ENCODE measurements at places on chromosomes 1 and 21.

DNA sequence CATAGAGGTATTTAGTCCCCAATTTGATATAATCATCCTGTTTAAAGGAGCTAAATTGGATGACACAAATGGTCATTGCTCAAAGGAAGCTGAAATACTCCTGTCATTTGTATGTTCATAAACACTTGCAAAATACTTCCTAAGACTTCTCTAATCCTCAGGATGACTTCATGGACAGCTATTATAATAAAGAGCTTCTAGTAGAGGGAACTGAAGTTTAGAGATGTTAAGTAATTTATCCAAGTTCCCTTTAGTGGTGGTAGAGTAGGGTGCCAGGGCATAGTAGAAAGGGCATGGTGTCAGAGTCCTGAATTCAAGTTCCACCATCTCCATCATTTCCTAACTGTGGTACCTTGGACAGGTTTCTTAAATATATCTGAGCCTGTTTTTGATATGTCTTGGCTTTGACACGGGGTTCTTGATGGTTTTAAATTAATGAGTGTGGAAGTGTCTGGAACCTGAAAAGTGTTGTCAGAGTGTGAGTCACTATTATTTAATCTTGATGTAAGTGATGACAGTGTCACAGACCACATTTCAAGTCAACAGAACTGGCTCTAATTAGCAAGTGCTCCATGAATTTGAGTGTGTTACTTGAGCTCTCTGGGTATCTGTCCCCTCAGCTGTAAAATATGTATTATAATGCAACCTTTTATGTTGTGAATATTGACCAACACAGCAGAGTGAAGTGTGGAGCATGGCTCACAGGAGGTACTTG is 12.1 kb upstream of the GBP6 start:
- no peak for DNase-seq

DNA sequence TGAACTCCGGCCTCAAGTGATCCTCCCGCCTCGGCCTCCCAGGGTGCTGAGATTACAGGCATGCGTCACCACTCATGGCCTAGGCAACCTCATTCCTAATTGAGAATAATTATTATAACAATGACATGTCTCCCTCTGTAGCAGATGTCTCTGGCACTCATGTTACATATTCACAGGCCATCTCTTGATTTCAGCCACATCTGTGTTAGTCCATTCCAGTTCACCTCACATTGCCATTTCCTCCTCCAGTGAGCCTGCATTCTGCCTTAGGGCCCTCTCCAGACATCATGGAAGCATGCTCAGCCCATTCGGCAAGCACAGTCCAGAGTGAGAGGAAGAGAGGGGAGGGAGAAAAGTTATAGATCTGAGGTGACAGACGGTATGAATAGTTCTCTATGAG is 32.5 kb downstream of the CDKN2C start:
- no peak for DNase-seq

DNA sequence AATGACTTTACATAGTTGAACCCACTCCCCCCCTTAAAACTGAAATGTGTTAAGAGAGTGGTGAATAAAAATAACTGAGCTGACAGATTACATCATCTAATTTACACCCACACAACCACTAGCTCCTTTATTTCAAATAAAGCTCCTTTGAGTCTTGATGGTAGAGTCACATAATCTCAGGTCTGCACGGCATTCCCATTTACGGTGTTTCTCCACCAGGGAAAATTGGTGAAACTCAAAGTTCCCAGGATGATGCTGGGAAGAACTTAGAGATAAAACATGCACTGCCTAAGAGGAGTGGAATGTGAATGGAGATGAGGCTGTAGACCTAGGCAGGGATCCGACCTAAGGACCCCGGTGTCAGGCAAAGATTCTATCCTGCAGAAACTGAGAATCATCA is 727.8 kb upstream of the ADAMTS5 start:
- no peak for DNase-seq

DNA sequence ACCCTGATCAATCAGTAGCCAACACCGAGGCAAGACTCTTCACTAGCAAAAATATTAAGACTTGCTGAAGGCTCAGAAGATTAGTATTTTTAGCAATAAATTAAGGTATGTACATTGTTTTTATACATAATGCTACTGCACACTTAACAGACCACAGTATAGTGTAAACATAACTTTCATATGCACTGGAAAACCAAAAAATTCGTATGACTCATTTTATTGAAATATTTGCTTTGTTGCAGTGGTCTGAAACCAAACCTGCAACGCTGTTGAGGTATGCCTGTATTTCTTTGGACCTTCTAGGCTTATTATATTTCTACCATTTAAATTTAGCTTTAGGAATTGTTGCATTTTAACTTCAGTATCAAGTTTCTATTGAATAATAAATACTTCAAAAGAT is 65.8 kb upstream of the BCL9 start:
- DNase-seq = no peak

GRCh38 chr1:97764991-97765390 is 155.8 kb downstream of the DPYD start:
- no peak for DNase-seq

GRCh38 chr1:246427611-246428010 is 79.5 kb downstream of the SMYD3 start:
- DNase-seq = no peak

- no peak for DNase-seq
Measured at GRCh38 chr1:111354584-111354983, 63.9 kb downstream of the CHIA start.

DNA sequence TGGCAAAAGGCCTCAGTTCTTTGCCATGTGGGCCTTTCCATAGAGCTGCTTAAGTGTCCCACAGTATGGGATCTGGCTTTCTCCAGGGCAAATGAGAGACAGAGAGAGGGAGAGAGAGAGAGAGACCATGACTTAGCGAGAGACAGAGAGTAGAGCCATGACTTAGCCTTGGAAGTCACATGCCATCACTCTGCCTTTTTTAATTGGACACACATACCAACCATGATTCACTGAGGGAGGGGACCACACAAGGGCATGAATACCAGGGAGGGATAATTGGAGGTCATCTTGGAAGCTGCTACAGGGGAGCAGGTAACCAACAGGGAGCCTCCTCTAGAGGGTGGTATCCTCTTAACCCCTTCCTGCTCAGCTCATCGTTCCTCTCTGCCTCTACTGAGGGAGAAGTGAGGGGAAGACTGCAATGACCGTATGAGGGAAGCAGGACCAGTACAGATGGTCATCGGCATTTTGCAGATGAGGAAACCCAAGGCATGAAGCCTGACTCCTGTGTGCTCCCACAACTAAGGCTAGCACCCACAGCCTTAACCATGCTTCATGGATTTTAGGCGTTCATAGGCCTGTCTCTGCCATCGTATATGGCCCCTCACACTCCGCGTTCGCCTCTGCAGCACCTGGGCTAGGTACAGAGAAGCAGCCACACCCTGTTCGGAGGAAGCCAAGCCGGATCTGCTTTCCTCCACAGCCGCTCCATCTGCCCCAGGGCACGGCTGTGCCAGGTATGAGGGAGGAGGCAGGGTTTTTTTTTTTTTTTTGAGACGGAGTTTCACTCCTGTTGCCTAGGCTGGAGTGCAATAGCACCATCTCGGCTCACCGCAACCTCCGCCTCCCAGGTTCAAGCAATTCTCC is 38.6 kb downstream of the MEF2D start:
- DNase-seq = no peak

GRCh38 chr1:62977366-62977765 is 193.4 kb downstream of the ATG4C start:
- no peak for DNase-seq

DNA sequence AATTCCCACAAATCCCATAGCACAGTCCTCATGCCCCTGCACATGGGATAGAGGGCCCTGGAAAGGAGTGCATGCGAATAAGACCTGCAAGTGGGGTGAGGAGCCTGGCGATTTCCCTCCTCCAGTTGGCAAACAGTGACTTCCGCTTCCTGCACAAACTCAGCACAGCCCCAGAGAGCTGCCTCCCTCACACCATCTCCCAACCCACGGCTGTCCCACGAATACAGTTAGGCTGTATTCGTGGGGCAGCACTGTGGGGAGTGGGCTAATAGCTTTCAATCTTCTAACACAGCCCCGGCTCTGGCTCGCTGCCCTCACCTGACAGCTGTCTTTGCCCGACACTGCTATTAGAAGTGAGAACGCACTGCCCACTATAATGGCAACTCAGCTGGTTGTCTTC is 28.2 kb upstream of the CNTN2 start:
- no peak for DNase-seq

- no peak for DNase-seq
Measured at GRCh38 chr1:216726435-216726834, 3.2 kb upstream of the ESRRG start.

- no peak for DNase-seq
Measured at GRCh38 chr1:204503913-204504519, 9.4 kb upstream of the PIK3C2B start.

DNA sequence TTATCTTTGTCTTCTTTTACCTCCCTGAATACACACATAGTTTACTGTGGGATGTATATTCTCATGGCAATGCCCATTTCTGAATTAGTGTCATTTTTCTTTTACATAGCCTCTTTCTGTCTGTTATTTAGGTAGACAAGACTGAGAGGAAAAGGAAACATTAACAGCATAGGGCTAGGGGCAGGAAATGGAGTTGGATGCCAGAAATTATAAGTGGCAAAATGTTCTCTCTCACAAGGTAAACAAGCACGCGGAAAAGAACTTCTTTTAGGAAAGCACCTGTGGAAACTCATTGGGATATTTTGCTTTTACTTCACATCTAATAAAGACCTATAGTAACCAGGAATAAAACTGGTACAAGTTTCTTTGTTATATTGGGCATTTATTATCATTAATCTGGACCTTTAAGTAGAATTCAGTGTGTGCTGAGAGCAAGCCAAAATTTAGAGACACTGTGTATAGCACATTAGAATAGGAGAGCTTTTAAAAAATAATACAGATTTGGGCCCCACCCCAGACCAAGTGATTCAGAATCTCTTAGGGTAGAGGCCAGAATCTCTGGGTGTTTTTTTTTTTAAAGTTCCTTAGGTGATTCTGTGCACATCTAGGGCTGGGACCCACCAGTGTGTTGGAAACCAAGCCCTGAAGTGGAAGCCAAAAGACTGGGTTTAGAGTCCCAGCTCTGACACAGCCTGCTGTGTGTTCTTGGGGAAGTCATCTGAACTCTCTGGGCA is 32.7 kb downstream of the S100A10 start:
- DNase-seq = no peak

- no peak for DNase-seq
Measured at GRCh38 chr21:36545776-36546511, 66.0 kb upstream of the CLDN14 start.

DNA sequence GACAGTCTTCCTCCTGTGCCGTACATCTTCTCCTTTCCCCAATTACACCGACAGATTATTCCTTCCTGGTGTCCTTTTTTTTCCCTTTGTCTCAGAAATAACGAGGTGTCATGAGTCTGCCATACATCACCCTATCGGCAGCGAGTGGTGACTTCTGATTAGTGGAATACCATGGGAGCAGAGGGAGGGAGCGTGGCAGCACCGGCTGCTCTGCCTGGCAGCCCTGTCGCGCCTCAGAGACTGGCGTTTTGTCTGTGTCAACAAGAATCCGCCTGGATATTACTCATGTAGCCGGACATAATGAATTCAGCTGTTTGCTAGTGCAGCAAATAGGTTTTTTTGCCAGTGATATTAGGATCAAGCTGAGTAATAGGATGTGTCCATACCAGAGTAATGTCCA is 51.8 kb downstream of the UTP25 start:
- no peak for DNase-seq

GRCh38 chr1:35029761-35030160 is 2.0 kb downstream of the ZMYM6 start:
- no peak for DNase-seq

GRCh38 chr21:25735646-25736597 is 1.1 kb downstream of the GABPA start:
- peak; percentile 77 for DNase-seq

DNA sequence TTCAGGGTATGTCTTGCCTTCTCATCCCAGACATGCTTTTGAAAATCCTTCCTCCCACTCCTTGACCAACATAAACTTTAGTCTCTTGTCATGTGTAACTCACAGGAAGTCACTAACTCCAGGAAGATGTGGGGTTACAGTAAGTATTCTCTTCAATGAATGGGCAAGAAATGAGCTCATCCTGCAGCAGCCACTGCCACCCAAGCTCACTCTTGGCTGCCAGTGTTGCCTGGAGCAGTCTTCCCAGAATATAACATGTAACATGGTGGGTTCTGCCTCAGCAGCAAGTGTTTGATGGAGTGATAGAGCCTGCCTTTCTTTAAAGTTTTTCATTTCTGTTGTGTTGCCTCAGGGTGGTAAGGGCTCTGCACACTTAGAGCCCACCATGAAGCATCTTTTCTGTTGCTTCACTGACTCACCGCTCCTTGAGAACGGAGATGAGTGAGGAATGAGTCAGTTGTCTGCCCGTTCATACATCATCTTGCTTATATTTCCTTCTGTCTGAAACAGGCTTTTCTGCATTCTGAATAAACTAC is 187.0 kb downstream of the TPR start:
- DNase-seq = no peak

- DNase-seq = peak; percentile 29
Measured at GRCh38 chr1:150010393-150011115, at the start of gene OTUD7B. OTUD7B (minus strand) TSS chr1:150010726; CDS start chr1:149977510, 33,216 bp downstream.

- no peak for DNase-seq
Measured at GRCh38 chr1:17610713-17611112, 71.2 kb downstream of the ARHGEF10L start.

DNA sequence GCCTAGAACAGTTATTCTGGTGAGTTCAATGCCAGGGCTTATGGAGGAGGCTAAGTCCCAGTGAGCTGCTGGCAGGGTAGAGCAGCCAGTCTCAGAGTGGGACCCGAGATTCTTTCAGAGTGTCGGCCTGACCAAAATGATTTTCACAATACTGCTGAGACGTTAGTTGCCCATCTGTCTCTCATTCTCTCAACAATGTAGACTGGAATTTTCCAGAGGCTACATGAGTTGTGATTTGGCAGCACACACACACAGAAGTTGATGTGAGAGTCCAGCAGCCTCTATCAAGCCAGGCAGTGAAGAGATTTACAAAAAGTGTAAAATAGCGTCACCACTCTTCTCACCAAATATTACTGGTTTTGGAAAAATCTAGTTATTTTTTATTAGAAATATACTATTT is 21.7 kb downstream of the CACNA1S start:
- DNase-seq = no peak

- no peak for DNase-seq
Measured at GRCh38 chr1:51719146-51719545, 102.3 kb downstream of the OSBPL9 start.

GRCh38 chr1:220786337-220787068 is at the start of gene MTARC1:
MTARC1 (plus strand) TSS chr1:220786913; CDS start chr1:220786945, 32 bp downstream.
- DNase-seq = no peak

- no peak for DNase-seq
Measured at GRCh38 chr1:240597153-240597745, 14.7 kb downstream of the GREM2 start.

GRCh38 chr1:70295749-70296148 is 58.8 kb downstream of the ANKRD13C start:
- DNase-seq = no peak

- DNase-seq = no peak
Measured at GRCh38 chr1:1752636-1753606, 25.3 kb downstream of the NADK start.

Measured in stimulated activated naive CD4-positive, alpha-beta T cell (primary cell).